ENCODE measurements at places on chromosomes 3 and 15.

DNA sequence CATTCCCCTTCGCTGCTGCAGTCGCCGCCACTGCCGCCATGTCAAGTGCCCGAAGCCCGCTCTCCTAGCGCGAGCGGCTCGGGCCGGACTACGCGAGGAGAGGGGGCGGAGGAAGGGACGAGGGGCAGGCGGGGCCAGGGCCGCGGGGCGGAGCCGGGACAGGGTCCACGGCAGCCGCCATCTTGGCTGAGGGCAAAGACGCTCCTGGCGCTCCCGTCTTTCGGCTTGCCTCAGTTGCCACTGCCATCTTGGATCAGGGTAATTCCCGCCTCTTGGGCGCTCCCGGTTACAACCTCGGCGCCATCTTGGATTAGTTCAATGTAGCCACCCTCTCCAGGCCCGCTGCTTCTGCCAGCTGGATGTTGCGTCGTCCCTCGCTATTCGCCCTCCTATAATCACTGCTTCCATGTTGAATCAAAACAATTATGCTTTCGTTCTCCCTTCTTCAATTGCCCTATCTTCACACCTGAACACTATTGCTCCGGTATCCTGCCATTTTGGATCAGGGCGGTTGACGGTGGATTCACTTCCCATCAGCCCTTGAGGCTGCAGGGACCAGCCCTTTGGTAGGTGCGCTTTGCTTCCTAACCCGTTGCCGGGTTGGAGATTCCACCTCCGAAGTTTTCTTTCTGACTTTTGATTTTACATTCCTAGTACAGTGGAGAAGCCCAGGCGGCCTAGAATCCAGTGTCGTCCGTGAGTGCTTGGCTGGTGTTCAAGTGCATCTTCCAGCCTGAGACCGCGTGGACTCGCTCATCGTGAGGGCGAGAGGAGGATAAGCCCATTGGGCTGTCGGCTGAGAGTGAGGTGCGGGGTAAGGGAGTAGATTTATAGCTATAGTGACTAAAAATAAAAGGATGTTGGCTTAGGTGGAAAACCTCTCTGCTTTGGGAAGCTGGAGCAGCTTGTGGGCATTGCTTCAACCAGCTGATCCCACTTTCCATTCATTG lies at the start of gene HACD2:
Gene HACD2, minus strand, starts transcription at position 66 of the 950 bp plus-strand sequence. Its CDS starts 26 bp downstream, at position 40.
- peak; percentile 98 for DNase-seq

DNA sequence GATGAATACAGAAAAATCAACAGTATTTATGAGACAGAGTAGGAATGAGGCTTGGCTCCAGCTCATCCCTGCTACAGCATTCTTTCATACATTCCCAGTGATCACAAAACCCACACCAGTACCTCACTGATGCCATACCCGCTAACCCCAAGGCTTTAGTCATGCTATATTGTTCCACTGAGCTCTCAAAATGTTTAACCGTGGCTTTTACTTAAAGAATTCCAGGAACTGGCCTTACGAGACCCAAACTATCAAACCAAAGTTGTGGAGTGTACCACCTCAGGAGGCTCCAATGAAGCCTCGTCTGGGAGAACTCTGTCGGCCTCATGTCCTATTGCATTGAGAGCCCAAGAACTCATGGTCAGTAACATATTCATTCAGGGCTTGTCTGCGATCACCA lies 278.9 kb downstream of the ULK4 start:
- DNase-seq: no peak

DNA sequence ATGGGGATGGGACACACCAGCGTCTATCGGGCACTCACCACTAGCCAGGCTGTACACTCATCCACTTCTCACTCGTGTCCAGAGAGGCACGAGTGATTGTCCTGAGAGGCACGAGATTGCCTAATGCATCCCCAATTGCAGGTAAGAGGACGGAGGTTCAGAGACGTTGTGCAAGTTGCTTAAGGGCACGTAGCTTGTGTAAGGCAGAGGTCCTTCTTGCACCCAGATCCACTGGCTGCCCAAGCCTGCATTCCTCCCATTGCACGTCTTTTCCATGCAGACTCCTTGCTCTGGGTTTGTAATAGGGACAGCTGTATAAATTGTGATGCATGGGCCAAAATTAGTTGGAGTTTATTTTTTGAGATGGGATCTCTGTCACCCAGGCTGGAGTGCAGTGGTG lies 264.3 kb downstream of the PLCL2 start:
- no peak for DNase-seq

- DNase-seq: no peak
Measured at GRCh38 chr15:39587096-39587721, 6.3 kb downstream of the THBS1 start.

DNA sequence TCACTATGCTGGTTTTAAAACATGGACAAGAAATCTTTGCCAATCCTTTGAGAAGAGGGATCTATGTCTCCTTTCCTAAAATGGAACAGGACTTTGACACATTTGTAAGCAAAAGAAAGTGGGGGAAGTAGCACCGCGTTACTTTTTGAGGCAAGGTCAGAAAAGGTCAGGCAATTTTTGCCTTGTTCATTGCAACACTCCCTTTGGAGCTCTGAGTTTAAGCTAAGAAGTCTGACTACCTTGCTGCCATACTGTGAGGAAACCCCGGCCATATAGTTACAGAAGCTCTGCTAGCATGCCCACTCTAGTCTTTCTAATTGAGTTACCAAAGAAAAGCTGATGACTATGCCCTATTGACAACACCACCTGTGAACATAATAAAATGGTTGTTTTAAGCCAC lies 1.4 kb downstream of the FAM227B start:
- no peak for DNase-seq

DNA sequence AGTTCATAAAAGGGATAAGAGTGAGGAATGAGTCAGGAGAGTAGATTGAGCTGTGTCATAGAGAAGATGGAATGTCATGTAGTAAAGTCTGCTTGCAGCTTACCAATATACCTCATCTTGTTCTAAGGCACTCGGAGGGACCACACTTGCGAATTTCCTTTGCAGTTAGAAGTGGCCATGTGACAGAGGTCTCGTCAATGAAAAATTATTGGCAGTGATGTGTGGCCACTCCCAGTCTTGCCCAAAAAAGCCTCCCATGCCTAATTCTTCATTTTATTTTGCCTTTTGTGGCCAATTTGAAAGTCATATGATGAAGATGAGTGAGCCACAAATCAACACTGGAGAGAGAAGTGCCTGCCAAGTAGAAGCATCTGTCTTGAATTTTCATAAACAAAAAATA lies 465.6 kb upstream of the ZNF385D start:
- no peak for DNase-seq

GRCh38 chr3:120561251-120562045 lies 34.7 kb upstream of the NDUFB4 start:
- peak; percentile 59 for DNase-seq

- DNase-seq: no peak
Measured at GRCh38 chr3:97835761-97836160, 13.9 kb downstream of the CRYBG3 start.

DNA sequence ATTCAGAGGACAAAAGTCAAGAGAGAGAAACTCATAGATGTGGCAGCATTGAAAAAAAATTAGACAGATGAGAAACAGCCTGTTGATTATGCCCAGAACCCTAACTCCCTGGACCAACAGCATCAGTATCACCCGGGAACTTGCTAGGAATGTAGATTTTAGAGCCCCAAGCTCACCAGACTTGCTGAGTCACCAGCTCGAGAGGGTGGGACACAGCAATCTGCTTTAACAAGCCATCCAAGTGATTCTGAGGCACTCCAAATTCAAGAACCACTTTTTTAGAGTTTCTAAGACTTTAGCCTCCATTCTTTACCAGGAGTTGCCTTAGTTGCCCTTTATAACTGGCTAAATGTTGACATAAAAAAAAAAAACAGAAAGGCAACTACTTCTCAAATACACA lies 70.9 kb downstream of the CGGBP1 start:
- no peak for DNase-seq

GRCh38 chr15:47289656-47290055 lies 427.6 kb upstream of the SEMA6D start:
- no peak for DNase-seq

DNA sequence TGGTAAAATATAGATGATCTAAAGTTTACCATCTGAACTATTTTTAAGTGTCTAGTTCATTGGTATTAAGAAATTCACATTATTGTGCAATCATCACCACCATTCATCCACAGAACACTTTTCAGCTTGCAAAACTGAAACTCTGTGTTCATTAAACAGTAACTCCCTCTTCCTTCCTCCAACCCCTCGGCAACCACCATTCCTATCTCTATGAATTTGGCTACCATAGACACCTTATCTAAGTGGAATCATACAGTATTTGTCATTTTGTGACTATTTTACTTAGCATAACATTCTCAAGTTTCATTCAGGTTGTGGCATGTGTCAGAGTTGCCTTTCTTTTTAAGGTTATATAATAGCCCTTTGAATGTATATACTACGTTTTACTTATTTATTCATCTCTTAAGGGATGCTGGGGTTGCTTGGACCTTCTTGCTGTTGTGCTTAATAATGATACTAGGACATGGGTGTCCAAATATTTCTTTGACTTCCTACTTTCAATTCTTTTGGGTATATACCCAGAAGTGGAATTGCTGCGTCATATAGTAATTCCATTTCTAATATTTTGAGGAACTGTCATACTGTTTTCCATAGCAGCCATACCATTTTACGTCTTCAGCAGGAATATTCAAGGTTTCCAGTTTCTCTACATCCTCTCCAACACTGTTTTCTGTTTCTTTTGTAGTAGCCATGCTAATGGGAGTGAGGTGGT lies 20.9 kb downstream of the KAT2B start:
- DNase-seq: no peak

GRCh38 chr3:44329946-44330345 lies 8.6 kb upstream of the TCAIM start:
- no peak for DNase-seq

GRCh38 chr3:125238759-125239158 lies 26.2 kb upstream of the SLC12A8 start:
- no peak for DNase-seq

- DNase-seq: no peak
Measured at GRCh38 chr3:191688756-191689433, 227.9 kb downstream of the PYDC2 start.

Data from LoVo (cell line).